Activated gamma-delta T cell treated with Interleukin-2 at 50 U/mL for 16 hours (primary cell): ENCODE measurements at places on chromosomes 4 and X.

GRCh38 chrX:68698942-68699341 lies 51.5 kb downstream of the STARD8 start:
- DNase-seq = no peak

- no peak for DNase-seq
Measured at GRCh38 chr4:163343604-163344146, at the start of gene NPY5R. Gene NPY5R, plus strand, starts transcription at chr4:163343892. Its CDS starts 6,382 bp downstream, at chr4:163350274.

DNA sequence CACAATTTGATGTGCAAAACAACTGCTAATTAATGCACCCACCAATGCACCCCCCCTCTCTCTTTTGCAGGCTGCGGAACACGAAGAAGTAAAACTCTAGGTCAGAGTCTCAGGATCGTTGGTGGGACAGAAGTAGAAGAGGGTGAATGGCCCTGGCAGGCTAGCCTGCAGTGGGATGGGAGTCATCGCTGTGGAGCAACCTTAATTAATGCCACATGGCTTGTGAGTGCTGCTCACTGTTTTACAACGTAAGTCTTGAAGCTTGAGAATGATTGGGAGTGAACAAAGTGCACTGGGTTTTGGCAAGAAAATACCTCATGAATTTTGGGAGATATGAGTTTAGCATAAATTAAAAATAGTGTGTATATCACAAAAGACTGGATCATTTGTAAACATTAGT lies 28.9 kb downstream of the TMPRSS11E start:
- no peak for DNase-seq

- DNase-seq = no peak
Measured at GRCh38 chrX:11100281-11101035, 10.7 kb upstream of the HCCS start.

DNA sequence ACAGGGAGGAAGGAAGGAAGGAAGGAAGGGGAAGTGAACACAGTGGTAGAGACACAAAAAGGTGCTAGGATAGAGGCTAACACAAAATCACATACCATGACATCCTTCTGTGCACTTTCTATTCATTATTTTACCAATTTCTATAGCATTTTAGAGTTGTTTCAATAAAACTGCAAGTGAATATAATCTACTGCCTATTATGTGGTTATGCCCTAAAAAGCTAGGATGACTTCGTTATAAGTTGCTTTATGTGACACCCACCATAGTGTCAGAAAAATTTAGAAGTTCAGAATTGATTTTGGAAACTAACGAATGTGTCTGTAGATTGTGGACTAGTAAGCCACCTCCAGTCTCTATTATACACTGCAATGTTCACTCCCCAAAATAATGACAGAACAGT lies 59.4 kb upstream of the EDNRA start:
- no peak for DNase-seq

GRCh38 chr4:32574803-32575202 lies 1854.6 kb downstream of the PCDH7 start:
- no peak for DNase-seq

- DNase-seq = no peak
Measured at GRCh38 chr4:23887989-23888388, 1.9 kb downstream of the PPARGC1A start.

- DNase-seq = no peak
Measured at GRCh38 chr4:123816462-123816861, 419.9 kb downstream of the SPRY1 start.

GRCh38 chr4:84159762-84160161 lies 339.3 kb downstream of the NKX6-1 start:
- DNase-seq = no peak

DNA sequence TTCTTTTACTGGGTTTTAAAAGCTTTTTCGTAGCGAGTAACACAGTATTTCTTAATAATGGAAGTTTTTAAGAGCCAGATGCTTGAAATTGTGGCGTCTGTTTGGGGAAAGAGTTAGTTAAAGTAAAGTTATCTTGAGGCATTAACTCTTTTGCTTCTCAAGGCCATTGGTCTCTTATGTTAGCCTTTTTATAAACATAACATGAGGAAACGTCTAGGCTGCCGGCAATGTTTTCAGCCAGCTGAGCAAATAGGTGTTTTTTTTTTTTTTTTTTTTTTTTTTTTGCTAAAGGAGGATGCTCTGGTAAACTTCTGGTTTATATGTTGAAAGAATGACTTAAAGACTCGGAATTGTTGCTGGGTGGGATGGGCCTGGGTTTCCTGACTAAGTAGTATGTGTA lies 51.1 kb upstream of the RBMX start:
- no peak for DNase-seq

DNA sequence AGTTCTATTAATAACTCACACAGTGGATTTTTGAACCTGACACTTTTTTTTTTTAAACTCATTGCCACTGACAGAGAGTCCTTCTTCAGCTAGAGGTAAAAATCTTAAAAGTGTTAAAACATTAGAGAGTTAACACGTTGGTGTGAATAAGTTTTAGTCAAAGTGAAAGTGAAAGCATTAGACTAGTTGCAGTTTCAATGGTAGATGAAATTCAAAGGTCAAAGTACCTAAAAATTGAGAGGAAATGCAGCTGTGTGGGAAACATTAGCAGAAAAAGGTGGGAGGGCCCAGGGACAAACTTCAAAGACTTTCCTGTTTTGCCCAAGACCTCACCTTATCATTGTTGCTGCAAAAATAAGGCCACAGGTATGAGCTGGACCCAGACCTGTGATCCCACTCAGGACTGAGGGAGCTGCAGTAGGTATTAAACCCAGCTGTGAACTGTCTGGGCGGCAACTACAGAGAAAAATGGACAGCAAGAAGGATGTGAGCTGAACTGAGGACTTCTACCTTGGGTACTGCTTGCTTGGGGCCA lies 17.6 kb upstream of the GABRA4 start:
- no peak for DNase-seq

- DNase-seq = no peak
Measured at GRCh38 chr4:42293967-42294813, 103.1 kb upstream of the SHISA3 start.

GRCh38 chr4:72077346-72077745 lies 45.5 kb downstream of the NPFFR2 start:
- no peak for DNase-seq

DNA sequence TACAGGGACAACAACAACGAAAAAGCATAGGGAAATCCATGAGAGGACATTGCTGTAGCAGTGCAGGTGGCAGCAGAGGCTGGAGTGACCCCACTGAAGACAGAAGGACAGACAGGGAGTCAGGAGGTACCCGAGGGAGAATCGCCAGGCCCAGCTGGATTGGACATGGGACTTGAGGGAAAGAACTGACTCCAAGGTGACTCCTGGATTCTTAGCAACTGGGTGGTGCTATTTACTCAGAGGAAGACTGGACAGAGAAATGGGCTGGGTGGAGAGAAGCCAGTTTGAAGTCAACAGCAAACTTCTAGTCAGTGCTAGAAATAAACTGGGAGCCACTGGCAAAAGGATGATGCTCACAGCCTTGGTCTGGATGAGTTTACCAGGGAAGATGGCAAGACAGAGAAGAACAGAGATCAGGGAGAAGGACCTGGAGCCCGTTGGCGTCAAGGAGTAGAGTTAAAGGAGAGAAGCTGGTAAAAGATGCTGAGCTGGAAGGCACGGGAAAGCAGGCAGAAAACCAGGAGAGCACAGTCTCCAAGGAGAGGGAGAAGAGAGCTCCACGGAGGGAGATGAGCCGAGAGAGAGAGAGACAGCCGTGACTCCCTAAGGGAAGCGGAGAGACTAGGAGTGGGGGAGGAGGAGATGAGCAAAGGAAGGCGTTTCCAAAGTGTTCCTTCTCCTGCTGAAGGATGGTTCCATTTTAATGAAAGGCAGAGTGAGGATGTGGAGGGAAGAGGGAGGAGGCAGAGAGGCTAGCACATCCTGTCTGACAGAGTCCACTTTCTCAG lies 119.4 kb downstream of the AFAP1 start:
- no peak for DNase-seq

GRCh38 chr4:13137390-13137789 lies 346.8 kb downstream of the RAB28 start:
- no peak for DNase-seq

- no peak for DNase-seq
Measured at GRCh38 chr4:129806986-129807385, 711.0 kb downstream of the C4orf33 start.

DNA sequence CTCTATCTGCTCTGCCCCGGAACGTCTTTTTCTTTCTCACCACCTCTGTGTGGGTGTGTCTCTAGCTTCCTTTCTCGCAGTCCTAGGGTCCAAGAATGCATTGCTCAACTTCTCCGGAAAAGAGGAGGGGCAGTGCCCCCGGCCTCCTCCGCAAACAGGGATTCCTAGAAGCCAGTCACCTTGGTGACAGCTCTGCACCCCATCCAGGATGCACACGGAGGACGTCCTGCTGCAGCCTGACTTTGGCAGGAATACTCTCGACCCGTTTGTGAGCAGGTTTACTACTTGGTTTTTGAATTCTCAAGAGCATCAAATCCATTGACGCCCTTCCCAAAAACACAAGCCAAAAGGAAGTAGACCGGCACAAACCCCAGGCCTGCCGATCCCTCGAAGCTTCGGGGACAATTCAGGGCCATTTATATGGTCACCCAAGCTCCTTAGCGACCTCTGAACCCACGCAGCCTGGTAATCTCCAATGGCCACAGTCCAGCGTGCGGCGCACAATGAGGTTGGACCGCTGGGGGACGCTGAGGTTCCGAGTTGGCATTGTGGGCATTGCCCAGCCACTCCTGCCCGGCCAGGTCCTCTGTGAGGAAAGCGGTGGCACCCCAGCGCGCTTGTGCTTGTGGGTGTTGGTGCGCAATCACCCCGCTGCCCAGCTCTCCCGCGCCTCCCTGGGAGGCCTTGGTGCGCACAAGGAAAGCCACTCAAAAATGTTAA lies 9.8 kb downstream of the NKX3-2 start:
- no peak for DNase-seq

DNA sequence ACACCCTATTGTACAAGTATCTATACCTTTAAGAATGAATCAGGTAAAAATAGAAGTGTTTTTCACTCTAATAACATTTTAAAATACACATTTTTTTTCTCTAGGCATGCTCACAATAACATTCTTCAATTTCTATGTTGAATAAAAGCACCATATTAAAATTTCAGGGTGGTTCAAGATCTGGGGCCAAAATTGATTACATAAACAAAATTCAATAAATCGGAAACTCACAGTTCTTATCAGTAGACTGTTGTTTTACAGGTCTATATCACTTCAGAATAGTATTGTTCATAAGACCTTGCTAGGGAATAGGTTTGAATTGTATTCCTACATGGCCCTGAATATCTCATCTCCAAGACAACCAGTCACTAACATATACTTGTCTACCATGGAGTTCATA lies 634.0 kb downstream of the SPOCK3 start:
- no peak for DNase-seq

GRCh38 chr4:83259586-83259985 lies 25.0 kb downstream of the COQ2 start:
- no peak for DNase-seq

DNA sequence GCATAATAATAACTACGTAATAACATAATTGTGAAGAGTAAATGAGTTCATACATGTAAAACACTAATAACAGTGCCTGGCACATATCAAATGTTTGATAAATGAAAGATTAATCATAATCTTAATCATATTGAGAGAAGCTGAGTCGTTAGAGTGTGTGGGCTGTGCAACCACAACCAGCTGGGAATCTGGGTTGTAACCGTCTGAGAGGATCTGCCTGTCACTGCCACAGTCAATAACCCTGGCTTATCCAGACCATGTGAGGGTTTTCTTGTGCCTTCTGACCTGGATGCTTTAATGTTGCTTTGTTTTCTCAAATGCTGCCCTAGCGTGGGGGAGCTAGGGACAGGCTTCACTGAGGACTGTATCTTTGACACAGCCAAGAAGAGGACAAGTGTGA lies 73.9 kb downstream of the TRPC5 start:
- DNase-seq = no peak

GRCh38 chr4:153465615-153466080 lies 512 bp upstream of the TMEM131L start:
- no peak for DNase-seq

DNA sequence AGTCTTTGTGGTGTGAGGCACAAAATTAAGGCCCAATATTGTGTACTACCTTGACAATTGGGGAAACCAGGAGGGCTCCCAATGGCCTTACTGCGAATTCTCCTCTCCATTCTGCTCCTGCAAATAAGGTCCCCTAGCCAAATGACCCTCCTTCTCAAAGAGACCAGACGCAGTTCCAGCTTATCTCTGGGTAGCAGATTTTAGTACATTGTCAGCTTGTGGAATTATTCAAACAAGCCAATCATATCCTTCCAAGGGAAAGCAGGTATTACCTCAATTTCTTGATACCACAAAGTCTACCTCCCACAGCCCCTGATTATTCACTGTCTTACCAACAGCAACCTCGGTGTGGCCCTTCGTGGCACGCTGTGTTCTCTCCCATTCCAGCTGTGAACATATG lies 7.8 kb upstream of the ZBTB33 start:
- no peak for DNase-seq

- no peak for DNase-seq
Measured at GRCh38 chrX:39527025-39527424, 570.7 kb downstream of the BCOR start.

DNA sequence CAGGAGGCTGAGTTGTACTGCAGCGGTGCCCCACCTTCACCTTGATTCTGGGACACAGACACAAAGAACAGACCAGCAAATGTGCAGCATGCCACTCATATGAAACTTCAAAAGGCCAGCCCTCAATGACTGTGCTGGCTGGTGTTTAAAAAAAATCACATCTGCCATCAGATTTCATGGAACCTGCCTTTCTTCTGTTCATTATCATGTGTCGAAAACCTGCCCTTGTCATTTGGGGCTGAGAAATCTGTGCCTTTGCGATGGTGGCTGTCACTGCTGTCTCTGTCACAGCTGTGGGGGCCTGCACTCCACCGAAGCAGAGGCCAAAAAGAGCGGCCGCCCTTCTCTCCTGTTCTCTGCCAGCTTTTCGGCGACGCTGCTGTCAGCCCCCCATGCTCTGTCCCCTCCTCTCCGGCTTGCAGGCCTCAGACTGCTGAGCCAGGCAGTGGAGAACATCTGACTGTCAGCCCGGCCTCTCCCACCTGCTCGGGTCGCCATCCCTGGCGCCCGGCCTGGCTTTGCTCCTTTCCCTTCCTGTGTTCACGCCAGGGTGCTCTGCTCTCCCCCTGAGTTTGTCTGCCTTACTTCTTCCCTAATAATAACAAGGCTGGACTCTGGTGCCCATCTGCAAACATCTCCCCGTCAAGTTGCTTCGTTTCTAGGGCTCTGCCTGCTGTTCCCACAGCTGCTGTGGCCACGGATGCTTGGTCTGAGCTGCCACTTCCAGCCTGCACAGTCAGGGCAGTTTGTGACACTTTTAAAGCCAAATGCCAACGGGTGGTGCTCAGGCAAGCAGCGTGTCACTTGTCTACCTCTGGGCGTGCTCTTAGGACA lies 355.2 kb downstream of the UNC5C start:
- DNase-seq = no peak

GRCh38 chr4:109873791-109874514 lies 26.0 kb downstream of the LRIT3 start:
- no peak for DNase-seq
